Cardiac fibroblast (primary cell): ENCODE measurements at places on chromosomes 11 and 22.

- no peak for DNase-seq
These were observed 17.2 kb downstream of the PPFIBP2 start for GRCh38 chr11:7531011-7531410.

DNA sequence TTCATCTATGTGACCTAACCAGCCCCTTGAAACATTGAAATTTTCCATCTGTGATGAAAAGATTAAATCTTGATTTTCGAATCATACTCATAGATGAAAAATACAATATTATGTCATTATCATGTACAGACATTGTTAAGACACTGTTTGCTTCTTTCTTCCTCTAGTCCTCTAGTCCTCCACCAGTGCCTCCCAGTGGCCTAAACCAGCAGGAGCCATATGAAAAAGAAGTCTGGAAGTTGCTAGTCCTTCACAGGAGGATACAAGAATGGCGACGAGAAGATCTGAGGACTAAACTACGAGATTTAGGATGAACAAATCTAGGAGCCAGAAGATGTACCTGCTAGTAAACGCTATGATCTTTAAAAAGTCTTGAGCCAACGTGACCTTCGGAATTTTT lies 134.1 kb downstream of the SLC17A6 start:
- DNase-seq = no peak

DNA sequence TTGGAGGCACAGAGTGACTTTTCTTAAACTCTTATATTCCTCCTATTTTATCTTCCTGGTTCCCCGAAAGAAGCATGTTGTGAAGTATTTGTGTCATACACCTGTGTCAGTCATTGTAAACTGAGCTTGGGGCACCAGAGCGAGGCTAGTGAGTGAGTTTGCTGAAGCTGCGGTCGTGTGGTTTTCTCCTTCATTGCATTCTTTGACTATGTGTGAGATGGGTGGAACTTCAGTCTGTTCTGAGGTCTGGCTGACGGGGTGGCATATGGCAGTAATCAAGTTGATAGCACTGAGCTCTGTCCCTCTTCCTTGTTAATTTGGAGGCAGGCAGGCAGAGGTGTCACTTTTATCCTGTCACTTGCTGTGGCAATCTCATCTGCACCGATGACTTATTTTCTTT lies 4.2 kb downstream of the VPS26B start:
- no peak for DNase-seq

DNA sequence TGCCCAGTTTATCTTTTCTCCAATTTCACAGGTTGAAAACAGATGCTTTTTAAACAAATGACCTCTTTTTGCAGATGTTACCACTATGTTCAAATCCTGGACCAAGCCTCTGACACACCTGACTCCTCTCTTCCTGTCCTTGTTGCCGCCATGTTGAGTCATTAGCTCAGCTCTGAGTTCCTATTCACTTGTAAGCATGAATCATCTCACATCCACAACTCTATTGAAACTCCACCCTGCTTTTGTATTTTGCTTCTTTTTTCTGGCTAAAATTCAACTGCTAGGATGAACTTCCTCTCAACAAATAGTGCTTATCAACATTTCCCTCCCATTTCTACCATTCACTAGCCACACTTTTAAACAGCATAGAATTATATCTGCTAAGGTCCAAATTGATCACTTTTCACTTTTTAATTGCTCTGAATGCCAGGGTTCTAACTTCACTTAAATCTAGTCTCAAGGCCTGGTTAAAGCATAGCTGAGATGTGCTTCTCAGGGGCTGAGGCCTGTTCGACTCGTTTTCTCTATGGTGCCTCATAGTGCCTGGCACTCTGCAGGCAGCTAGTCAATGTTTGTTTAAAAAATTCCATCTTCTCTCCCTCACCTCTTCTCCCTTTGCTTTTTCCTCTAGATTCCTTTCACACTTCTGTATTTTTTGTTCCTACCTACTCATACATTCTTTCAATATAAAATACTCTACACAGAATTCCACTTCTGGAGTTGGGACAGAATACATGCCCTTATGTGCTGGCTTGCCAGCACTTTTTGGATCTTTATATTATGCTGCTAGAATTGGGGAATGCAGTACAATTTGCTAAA lies 3.9 kb downstream of the JOSD1 start:
- peak; percentile 86 for DNase-seq

- DNase-seq = no peak
These were observed 79.8 kb upstream of the BLID start for GRCh38 chr11:122195790-122196189.

GRCh38 chr22:17114898-17115235 lies 6.3 kb downstream of the TMEM121B start:
- no peak for DNase-seq

DNA sequence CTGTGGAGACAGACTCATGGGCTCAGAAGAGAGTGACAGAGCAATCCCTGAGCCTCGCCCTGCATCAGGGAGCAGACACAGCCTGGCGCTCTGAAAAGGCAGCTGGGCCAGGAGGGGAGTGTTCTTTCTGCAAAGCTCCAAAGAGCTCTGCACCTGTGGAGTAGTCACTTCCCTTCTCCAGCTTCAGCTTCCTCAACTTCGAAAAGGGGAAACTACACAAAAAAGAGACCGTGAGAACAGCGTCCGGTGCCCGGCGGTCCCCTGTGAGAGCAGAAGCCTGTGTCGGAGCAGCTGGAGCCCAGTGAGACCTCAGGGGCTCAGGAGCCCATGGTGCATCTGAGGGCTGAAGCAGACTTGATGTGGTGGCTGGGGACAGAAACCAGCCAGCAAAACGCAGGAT lies 35.1 kb downstream of the TP53I11 start:
- DNase-seq = no peak

DNA sequence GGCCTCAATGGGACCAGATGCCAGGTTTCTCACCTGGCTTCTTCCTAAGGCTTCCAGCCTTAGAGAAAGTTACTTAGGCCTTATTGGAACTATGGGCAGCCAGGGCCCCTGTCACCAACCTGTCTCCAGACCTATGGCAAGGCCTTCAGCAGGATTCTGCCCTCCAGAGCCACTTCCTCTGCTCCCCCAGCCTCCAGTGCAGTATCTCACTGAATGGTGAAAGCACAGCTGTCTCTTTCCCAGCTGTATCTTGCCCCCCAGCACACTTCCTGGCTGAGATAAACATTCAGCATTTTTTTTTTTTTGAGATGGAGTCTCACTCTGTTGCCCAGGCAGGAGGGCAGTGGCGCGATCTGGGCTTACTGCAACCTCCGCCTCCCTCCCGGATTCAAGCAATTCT lies 1.5 kb downstream of the SLC2A11 start:
- no peak for DNase-seq

- DNase-seq = no peak
These were observed 110.9 kb upstream of the MPPED2 start for GRCh38 chr11:30697032-30697431.

DNA sequence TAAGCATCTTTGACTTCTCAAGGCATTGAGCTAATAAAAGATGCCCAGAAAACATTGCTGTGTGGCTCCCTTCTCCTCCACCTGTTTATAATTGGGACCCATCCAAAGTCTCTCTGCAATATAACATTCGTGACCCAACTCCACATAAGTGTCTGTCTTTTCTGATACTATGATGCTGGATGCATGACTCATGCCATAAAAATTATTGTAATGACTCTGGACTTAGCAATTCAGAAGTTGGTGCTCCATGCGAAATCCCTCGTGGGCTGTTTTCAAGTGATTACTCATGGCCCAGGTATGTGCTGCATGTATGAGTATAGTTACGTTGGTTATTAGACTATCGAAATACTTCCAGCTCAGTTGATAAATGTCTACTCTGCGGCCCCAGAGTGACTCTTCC lies 11.7 kb downstream of the FJX1 start:
- DNase-seq = peak; percentile 96

GRCh38 chr11:94046796-94047195 lies 25.6 kb downstream of the HEPHL1 start:
- DNase-seq = no peak

DNA sequence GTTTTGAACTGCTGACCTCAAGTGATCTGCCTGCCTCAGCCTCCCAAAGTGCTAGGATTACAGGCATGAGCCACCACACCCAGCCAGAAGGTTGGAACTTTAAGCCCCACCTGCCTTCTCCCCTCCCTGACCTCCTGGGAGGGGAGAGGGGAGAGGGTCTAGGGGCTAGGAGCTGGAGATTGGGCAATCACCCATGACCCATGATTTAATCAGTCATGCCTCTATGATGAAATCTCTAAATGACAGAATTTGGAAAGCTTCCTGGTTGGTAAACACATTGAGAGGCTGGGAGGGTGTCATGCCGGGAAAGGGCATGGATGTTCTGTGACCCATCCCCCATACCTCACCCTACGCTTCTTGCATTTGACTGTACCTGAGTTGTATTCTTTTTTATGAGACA lies 17.1 kb upstream of the TFIP11 start:
- peak; percentile 39 for DNase-seq

DNA sequence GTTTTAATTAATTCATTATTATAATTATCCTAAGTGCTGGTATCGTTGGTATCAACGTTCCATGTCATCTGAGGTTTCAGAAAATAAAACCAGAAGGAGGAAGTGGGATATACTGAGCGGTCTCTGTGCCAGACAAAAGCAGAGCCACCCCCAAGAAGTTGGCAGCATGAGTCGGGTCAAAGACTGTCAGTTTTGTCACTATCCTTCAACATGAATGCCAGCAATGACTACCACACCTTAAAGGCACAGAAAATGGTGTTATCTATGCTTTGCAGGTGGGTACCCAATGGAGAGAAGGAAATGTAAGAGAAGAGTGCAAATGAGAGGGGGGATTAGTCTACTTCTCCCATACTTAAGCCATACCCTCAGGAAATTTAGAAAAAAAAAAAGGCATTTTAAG lies 408.5 kb downstream of the OPCML start:
- DNase-seq = no peak

GRCh38 chr11:34624069-34624468 lies 3.2 kb downstream of the EHF start:
- DNase-seq = no peak

DNA sequence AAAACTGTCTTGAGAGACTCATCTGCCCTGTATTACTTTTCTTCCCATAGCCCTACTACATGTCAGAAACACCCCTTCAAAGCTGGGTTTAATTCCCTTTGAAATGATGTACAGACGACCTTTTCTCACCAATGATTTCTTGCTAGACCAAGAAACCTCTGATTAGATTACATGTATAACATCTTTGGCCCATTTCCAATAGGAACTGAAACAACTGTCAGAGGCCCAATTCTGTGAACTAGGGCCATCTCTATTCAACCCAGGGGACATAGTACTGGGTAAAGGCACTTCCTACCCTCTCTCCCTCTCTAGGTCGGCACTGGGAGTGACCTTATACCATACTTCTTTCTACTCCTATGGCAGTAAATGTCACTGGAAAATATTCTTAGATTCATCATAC lies 19.4 kb downstream of the NPAT start:
- no peak for DNase-seq

DNA sequence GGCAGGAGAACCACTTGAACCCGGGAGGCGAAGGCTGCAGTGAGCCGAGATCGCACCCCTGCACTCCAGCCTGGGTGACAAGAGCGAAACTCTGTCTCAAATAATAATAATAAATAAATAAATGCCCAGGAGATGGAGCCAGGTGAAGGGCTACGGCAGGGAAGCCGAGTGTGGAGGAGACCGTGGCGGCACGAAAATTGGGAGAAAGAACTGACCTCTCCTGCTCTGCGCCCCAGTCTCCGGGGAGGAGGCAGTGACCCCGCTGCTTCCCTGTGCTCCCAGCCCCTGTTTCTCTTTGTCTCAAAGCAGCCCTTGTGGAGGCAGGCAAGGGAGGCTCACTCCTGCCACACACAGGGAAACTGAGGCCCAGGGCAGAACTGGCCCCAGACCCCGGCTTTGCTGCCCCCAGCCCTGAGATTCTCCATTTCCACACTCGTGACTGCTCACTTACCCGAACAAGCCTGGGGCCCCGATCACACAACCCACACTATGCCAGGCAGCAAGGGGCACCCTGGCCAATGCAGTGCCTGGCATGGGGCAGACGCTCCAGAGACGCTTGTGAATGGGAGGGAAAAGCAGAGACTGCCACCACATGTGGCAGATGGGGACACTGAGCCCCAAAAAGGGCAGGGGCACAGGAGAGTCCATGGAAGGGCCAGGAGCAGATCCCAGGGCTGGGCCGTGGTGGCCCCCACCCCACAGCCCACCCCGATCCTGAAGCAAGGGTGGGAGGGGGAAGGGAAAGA lies 80.4 kb upstream of the PRR5 start:
- no peak for DNase-seq

DNA sequence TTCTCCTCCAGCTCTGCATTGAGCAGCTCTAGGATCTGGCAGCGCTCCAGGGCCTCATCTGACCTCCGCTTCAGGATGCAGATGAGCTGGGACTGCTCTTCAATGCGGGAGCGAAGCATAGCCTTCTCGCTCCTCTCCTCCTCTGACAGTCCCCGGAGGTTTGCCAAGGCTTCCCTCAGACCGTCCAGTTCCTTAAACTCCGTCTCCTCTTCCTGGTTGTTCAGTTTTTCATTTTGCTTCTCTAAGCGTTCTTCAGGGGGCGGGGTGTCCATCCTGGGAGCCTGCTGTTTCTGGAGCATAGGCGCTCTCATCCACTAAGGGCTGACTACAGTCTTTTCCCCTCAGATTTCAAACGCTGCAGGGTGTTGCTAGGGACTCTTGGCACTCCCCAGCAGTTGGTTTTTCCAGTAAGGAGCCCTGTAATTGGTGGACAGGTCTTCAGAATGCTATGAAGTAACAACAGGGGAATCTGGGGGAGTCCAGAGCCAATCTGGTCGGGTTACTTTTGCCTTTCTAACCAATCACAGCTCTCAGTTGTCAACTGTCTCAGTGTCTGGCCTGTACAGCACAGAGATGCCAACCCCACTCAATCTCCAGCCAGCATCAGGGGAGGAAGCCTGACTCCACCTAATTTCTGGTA lies at the start of gene CCDC89:
Gene CCDC89 (minus strand): TSS at position 376 of the 640 bp plus-strand sequence. CDS start 65 bp downstream, at position 311.
- peak; percentile 97 for DNase-seq

DNA sequence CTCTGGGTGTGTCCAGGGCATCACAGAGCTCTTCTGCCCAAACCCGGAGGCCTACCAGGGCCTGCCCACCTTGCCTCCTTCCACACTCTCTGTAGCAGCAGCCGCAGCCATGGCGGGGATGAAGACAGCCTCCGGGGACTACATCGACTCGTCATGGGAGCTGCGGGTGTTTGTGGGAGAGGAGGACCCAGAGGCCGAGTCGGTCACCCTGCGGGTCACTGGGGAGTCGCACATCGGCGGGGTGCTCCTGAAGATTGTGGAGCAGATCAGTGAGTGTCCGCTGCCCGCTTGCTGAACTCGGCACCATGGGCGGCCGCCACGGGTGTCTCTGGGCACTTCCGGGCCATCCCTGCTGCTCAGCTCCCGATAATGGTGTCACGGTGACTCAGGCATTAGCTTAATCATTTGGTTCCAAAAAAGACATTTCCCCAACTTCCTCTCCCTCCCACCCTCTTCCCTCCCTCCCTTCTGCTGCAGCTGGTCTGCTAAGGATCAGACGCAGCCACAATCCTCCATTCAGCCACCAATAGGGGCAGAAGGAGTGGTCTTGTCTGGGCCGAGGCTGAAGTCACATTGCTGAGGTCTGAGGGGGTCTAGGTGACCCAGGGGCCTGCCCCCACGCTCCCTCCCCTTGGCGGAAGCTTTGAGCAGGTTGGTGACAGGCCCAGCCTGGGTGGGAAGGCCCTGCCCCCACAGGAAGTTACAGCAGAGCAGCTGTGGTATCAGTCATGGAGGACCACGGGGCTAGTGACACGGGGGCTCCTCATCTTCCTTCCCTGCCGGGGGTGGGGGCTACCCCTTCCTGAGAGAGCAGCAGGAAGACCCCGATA lies 950 bp downstream of the FERMT3 start:
- peak; percentile 79 for DNase-seq
